ENCODE measurements at places on chromosomes 16 and 17.
A peak's percentile ranks its signal among the peaks of the same experiment; 100 is the strongest.

- DNase-seq = no peak
These were observed 380.8 kb downstream of the SLC39A11 start for GRCh38 chr17:72711521-72712310.

GRCh38 chr16:50334106-50334975 is 34.4 kb downstream of the BRD7 start:
- no peak for DNase-seq

DNA sequence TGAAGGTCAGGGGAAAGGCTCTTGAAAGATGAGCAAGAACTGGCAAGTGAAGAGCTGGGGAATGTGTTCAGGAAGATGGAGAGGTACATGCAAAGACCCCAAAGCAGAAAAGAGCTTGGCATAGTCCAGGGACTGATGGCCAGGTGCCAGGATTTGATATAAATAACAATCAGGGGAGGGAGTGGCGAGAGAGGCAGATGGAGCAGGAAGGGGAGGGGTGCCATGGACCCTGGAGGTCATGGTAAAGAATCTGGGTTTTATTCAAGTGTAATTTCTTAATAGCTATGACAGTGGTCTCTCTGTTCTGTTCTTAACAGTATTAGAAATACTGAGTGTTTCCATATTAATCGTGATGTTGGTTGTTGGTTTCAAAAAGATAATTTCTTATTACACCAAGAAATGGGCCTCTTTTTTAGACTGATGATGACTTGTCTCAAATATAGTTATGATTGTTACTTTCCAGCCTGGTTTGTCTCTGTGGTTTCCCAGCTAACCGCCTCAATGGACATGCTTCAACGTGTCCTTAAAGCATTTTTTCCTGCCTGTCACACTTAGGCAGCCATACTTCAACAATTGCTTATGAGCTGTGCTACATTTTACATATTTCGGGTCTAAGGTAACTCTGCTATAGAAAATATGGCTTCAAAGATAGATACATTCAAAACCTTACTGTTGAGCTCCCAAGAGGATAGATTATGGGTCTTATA is 49.4 kb downstream of the MYH10 start:
- no peak for DNase-seq

GRCh38 chr16:55508941-55509931 is at the start of gene LPCAT2:
Gene LPCAT2, plus strand, starts transcription at chr16:55509072. Its CDS starts 110 bp downstream, at chr16:55509182.
- peak; percentile 67 for DNase-seq

GRCh38 chr16:17432901-17433576 is 37.7 kb downstream of the XYLT1 start:
- DNase-seq = no peak

DNA sequence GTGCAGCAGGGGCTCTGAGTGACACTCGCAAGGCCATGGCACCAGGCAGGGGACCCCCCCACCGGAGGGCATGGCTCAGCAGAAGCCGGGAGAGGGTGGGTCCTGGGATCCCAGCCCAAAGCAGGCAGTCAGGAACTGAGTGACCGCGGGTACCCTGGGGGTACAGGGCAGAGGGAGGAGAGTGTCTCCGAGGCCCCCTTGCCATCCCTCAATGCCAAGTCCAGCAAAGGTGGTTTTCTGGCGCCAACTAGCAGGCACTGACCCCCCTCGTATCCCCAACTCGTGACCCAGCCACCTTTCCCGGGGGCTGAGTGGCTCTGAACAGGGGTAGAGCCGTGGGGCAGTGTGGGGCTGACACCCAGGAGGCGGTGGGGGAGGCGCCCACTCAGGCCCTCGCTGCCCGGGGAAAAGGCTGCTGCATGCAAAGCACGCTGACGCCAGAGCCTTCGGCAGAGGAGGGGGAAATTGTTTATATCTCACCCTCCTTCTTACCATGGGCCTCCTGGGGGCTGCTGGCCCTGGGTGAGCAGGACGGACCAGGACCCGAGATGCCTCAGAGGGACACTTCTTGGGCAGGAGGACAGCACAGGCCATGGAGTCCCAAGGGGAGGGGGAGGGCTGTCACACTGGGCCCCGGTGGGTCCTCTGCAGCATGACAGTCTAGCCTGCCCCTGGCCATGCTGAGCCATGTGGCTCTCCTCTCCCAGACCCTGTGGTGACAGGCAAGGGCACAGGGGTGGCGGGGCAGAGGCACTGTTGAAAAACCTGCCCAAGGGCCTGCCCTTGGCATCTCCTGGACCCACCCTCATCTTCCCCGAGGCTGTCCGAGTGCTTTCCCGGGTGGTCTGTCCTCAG is 14.6 kb upstream of the ENPP7 start:
- no peak for DNase-seq

DNA sequence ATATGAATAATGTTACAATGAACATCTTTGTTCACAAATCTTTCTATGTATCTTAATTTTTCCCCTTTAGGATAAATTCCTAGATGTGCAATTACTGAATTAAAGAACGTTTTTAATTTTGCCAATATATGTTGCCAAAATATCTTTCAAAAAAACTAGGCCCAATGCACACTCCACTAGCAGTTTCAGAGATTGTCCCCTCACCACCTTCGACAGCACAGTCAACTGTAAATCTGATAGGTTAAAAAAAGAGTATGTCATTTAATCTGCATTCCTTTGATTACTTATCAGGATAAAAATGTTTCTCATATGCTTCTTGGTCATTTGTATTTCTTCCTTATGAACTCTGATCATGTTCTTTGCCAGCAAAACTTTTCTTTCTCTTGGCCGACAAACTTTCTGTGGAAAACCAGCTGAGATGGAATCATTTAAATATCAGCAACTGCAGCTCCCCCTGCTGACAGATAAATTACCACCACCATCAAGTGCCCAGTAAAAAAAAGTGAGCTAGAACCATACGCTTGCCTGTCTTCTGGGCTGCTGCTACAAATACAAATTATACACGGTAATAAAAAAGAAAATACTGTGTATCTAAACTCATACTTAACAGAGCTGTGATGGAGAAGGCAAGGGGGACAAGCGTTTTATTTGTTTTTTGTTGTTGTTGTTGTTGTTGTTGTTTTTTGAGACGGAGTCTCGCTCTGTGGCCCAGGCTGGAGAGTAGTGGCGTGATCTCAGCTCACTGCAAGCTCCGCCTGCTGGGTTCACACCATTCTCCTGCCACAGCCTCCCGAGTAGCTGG is 19.6 kb upstream of the KANSL1 start:
- peak; percentile 29 for DNase-seq

DNA sequence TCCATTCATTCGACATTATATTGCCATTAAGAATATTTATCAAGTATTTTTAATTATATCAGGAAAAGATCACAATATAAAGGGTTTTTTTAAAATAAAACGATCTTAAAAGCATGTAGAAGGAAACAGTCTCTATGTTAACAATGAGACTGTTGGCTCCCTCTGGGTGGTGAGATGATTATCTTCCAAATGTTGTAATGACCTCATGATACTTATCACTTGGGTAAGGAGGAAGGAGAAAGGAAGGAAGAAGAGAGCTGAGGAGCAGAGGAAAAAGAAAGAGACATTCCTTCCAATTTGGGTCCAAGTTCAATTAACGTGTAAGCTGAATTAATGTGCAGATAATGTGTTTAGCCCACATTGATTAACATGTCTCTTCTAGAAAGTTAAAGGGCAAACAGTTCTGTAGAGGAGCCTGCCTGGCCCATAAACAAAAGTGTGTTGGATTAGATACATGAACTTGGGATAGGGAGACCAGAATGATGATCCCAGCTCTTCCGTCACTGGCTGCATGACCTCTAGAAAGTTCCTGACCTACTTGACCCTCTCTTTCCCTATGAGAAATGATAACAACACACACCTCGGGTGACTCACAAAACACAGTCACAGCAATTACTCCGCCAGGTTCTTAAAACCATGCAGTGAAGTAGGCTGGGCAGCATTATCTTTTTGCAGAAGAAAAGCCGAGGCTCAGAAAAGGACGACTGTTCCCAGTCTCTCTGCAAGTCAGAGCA is 32.0 kb downstream of the PIMREG start:
- no peak for DNase-seq

DNA sequence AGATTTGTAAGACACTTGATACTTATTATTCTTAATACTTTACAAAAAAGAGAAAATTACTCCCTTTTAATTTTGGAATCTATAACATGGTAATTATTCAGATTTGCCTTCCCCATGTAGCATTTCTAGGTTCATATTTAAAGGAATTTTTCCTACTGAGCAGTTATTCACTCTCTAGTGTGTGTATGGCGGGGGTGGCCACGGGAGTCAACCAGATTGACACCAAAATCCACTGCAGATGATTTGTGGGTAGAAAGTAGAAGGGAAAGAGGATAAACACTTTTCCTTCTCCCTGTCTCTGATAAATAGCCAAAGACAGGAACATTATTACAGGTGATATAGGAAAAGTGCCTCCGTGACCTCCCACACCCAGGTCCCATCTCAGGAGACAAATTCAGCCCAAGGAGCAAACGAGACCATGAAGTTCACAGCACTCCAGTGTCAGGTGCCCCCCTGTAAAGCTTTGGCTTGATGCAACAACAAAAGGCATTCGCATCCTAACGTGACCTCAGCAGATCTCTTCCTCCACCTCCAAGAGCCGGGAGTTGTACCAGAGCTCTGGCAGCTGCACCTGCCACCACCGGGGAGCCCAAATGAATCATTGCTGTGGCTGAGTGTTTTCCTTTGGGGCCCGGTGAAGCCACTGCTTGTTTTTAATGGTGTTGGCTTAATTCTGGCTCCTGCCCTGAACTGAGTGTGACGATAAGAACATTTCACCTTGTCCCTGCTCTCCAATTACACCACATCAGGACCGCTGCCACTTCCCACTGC is 92.7 kb upstream of the NOL11 start:
- DNase-seq = peak; percentile 80

DNA sequence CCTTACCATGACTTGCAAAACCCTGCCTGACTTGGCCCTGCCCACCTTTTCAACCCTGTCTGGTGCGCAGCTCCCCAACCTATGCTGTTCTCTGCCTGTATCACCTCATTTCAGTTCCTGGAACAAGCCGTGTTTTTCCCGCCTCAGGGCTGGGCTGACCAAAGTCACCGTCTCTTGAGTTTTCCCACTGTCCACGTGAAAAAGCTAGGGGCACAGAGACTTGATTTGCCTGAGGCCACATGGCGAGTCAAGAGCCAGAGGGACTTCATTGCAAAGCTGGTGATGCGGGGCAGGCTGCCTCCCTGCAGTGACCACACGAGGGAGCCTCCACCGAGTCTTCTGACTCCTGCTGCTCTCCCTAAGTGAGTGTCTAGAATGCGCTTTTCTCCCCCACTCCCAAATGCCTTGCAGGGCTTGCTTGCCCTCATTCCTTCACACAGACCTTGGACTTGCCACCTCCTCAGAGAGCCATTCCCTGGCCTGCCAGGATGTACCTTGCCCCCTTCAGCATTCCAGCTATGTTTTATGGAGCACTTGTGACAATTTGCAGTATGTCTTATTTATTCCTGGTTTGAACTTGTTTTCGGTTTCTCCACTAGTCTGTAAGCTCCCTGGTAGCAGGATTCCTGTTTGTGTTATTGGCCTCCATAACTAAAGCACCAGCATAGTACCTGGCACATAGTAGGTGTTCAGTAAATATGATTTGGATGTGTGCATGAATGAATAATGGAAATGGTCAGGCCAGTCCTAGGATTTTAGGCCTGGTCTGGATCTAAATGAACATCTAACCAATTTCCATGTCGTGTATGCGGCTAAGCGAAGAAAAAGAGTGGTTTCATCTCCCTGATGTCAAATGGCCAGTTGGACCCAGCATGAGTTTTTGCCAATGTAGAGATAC is 252.3 kb downstream of the SNX29 start:
- DNase-seq = peak; percentile 43

DNA sequence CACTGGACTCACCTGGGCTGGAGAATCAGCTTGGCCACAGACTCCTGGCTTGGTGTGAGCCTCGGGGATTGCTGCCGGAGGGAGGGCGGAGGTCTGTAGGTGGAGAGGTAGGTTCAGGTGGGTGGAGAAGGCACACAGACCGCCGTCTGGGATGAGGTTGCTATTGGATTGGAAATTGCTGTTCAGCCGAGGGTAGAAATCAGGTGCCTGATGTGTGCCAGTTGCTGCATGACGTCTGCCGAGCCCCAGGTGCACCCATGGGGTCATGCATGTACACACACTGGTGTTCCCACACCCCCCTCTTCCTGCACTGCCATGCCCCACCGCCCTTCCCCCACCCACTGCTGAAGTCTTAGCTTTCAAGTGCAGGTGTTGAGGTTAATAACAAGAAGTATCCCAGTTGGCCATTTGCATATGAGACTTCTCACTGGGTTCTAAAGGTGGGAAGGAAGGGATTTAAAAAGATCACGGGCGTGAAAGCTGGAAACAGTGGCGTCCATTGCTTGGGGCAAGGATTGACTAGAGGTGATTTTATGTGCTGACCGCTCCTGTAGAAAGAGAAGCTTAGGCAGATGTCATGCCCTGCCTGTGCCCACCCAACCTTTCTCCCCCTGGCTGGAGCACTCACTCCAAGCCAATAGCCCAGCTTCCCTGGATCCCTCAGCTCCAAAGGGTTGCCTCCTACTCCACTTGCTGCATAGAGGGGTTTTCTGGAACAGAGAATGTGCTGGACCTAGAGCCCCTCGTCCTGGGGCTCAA is 193.6 kb downstream of the CCDC182 start:
- DNase-seq = no peak

- no peak for DNase-seq
These were observed 19.4 kb upstream of the PMP22 start for GRCh38 chr17:15284537-15284936.

- DNase-seq = no peak
These were observed 1.7 kb downstream of the MAP2K3 start for GRCh38 chr17:21286066-21286770.

DNA sequence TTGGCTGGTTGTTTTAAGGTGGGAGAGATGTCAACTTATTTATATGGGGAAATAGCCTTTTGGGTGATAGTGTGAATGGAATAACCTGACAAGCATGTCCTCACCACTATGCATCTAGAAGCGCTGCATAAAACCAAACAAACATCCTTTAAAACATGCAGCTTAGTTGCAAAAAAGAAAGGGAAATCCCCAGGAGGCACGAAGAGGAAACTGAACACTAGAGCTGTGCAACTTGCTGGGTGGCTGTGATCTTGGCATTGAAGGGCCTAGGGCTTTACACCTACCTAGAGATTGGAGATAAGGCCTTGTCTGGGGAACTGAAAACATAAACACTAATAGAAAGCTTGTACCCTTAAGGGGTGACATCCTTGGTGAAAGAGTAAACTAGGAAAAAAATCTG is 7.3 kb downstream of the C16orf54 start:
- no peak for DNase-seq

DNA sequence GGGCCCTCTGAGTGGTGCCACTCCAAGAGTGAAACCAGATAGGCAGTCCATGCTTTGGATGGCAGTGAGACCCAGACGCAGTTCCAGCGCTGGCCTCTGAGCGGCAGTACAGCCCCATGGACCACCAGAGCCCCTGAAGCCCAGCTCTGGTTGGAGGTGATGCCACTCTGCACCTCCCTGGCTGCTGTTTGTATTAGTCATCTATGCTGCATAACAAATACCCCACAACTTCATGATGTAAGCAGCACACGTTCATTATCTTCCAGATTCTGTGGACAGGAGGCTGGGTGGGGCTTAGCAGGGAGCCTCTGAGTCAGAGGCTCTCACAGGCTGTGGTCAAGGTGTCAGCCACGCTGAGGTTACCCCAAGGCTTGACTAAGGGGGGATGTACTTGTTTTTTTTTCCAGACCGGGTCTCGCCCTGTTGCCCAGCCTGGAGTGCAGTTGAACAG is 5.1 kb upstream of the NME4 start:
- no peak for DNase-seq

- no peak for DNase-seq
These were observed 320.8 kb downstream of the XYLT1 start for GRCh38 chr16:17149904-17150483.

- DNase-seq = no peak
These were observed 8.3 kb upstream of the KIF18B start for GRCh38 chr17:44955674-44956425.
